ENCODE measurements at places on chromosomes 5 and 9. TPM values are rescaled to one million over a fixed set of nuclear protein-coding genes. Genes with fewer than 3 reads are reported as not detected.
A peak's percentile ranks its signal among the peaks of the same experiment; 100 is the strongest.

DNA sequence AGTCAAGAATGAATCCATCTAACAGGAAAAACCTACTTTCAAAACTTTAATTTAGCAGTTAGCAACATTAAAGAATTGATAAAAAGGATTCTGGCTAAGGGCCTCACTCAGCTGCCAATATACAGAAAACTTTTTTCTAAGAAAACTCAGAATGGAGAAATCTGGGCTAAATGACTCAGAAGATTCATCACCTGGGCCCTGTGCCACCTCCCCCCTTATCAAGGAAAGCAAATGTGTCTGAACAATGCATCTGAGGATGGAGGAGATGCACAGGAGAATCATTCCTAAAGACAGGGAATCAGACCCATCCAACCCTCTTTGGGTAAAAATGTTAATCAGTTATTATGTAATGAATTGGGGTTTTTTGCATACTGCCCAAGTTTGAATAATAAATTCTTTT, 592.0 kb upstream of the DMAC1 start:
- DNase-seq: no peak

Gene DOCK2
- 11.5 TPM for total RNA-seq

DNA sequence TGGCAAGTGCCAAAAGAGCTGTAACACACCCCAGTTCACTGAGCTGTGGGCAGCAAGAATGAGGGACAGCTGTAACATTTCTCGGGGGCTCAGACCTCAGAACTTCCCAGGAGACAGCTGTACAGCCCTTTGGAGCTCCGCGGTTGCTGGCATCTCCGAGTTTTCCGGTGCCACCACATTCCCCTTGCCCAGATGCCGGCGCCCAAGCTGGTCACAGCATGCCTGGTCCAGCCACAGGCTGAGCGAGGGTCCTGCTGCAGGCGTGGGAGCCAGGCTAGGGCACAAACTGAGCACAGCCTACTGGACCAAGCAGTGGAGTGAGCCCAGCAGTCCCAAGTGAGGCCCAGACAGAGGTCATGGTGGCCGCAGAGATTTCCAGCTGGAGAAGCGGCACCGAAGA, 797.7 kb upstream of the EDIL3 start:
- DNase-seq: no peak

DNA sequence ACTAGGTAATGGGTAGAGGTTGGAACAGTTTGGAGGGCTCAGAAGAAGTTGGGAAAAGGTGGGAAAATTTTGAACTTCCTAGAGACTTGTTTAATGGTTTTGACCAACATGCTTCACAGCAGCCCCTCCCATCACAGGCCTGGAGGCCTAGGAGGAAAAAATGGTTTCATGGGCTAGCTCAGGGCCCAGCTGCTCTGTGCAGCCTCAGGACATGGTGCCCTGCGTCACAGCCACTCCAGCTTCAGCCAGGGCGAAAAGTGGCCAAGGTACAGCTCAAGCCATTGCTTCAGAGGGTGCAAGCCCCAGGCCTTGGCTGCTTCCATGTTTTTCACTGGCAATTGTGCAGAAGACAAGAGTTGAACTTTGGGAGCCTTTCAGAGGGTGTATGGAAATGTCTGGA, 453.7 kb downstream of the LRRC70 start:
- no peak for DNase-seq

Gene PCDHGA11
- total RNA-seq: 7.5 TPM

DNA sequence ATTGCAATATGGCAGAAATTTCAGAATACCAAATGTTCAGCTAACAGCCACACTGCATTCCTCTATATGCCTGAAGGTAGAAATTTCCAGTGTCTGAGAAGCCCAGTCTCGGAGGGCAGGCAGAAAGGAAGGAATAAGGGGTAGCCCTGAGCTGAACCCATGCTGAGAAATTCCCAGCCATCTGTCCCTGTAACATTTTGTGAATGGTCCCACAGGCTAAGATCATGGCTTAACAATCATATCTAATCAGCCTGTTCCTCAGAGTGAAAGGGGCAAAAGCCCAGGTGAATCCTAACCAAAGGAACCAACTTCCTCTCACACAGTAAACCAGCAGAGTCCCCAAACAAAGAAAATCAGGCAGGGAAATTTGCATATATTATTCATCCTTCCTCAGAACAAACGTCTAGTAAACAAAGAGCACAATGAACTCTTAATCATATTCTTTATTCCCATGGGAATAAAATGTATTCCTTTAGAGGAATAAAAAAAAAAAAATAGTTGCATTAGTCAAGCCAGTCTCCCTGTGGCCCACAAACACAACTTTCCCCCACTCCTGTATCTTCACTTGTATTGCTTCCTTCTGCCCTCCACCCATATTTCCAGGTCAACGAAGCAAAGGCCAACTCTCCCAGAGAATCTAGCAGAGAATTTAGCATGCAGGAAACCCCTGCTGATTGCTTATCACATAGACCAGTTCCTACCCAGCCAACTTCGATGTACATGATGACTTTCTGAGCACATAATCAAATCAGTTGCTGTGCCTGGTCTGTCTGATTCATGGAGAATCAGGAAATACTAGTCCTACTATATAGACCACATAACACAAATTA, 257.6 kb downstream of the FAM114A2 start:
- no peak for DNase-seq

- no peak for DNase-seq
Measured at GRCh38 chr9:126838895-126839294, 21.5 kb upstream of the ZBTB34 start.

- peak; percentile 83 for DNase-seq
Measured at GRCh38 chr9:76603448-76603895, 144.5 kb downstream of the GCNT1 start.

DNA sequence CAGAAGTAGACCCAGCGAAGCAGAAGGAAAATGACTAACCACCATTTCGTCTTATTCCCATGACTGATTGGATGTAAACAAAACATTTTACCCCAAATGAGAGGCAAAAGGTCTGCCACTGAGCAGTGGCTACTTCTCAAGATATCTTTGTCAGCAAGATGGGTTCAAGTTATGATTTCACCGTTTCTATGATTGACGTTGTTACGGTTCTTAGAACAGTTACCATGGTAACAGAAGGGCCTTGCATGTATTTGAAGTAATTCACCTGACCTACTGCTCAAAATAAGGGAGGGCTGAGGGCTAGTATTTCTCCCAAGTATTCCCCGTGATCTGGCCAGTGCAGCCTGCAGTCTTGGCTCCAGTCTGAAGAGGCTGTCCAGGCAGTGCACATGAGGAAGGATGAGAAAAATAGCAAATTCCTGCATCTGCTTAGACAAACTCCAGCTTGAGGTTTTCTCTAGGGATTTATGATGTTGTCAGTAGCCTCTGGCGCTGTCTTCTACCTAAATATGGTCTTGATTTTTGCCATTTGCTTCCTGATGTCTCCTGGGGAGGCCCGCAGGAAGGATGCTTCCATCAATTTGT, 372.7 kb downstream of the TMEM38B start:
- peak; percentile 16 for DNase-seq

DNA sequence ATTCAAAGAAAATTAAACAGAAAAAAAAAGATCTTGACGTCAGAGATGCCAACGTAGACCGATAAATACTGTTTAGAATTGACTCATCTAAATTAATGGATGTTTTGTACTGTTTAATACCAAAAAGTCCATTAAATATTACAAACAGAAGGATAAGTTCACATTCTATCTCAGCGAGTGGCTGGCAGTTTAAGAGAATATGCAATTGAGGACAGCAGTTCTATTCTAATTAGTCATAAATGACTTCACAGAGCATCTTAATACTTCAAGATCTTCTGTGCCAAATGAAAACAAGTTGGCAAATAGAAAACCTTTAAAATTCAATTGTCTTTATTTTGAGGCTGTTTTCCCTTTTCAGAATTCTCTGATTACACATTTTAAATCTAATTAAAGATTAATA, 326.6 kb upstream of the NREP start:
- no peak for DNase-seq

DNA sequence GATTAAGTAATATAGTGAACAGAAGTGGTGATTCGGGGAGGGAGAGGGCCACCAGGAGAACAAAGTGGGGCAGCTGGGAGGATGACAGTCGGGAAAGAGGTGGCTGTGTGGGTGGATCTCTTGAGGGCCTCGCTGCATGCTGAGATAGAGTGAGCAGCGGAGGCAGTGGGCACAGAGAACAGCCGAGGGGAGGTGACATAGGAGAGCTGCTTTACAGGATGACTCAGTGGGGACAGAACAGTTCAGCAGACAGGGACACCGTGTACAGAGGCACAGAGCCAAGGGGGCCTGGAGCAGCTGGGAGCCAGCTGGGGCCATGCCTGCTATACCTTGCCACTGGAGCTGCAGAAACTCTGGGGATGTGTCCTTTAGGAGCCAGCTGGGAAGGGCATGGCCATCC, 273.9 kb downstream of the GADD45G start:
- peak; percentile 81 for DNase-seq

GRCh38 chr5:139651853-139652787, 4.0 kb downstream of the CXXC5 start:
- DNase-seq: peak; percentile 89

Gene SOHLH1
- total RNA-seq: not detected

GRCh38 chr5:17302106-17302505, 84.7 kb downstream of the BASP1 start:
- no peak for DNase-seq

DNA sequence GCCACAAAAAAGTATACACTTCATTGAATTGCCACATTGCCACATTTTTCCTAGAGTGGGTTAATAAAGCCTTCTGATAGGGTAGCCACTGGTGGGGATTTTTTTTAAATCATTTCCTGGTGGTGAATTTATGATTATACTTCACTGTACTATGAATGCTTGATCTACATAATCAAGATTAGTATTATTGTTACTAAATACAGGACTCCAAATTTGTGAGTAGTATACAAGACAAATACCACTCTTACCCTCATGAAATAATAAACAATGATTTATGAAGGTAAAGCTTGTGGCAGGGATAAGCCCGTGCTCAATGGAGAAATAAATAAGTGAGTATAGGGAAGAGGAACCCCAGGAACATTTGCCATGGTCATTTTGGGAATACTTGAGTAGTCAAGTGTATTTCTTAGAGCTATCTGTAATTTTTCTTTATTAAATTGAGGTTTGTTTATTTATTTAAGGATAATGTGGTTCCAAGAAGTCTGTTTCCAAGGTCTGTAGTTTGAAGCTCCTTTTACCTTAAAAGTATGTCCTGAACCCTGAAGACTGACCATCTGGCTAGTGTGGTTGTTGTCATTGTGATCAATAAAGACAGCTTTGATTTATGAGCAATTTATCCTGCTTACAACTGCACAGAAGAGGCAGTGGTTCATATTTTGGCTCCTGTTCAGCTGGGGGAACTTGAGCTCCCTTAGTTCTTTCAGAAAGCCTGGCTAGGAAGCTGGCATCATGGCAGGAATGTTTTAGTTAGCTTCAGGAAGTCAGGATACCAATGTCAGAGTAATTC, 118.6 kb downstream of the ZSWIM6 start:
- peak; percentile 86 for DNase-seq

Gene C9orf50
- not detected for total RNA-seq

DNA sequence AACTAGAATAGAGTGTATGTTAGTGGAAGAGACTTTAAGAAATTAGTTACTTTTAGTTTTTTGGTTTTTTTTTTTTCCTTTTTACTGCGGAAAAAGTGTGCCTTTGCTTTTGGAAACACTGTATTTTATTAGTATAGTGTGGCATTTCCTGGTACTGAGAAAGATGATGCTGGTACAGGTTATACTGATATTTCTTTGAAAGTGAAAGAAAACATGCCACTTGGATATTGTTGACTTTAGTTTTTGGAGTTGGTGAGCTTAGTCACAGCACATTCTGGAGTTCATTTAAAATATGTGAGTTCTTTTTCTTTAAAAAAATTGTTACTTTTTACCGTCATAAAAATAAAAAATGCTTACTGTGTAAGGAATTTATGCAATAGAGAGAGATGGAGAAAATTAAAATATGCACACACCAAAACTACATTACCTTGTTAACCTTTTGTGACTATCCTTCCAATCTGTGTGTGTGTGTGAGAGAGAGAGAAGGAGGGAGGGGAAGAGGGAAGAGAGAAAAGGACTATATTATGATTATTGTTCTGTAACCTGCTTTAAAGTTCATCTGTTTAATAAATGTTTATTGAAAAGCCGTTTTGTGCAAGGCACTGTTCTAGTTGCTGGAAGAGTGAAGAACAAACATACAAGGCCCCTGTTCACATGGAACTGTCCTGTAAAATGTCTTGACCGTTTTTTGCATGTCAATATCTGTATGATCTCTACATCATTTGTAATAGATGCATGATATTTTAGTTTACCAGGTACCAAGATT, 1.9 kb downstream of the UGCG start:
- DNase-seq: no peak

GRCh38 chr5:98789029-98789428, 15.6 kb downstream of the RGMB start:
- peak; percentile 1 for DNase-seq

DNA sequence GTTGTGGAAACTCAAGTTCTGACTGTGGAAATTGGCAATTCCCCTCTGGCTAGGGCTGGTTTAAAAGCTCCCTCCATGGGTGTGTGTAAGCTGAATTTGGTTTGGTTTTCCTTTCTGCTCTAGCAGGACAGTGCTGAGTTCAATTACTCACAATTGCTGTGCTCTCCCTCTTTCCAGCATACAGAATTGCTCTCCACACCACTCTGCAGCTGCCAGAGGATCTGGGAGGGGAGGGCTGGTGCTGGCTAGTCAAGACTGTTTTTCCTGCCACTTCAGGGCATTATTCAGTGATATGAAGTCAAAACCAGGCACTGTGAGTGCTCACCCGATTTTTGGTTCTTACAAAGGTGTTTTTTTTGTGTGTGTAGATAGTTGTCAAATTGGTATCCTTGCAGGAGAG, 336.9 kb upstream of the SLC24A2 start:
- peak; percentile 55 for DNase-seq

GRCh38 chr9:37432020-37432419, 9.5 kb downstream of the GRHPR start:
- DNase-seq: no peak

GRCh38 chr5:170720179-170720578, 63.3 kb upstream of the GABRP start:
- DNase-seq: no peak

GRCh38 chr5:96687812-96688453, 25.8 kb downstream of the CAST start:
- DNase-seq: peak; percentile 57

Gene C1QTNF3
- 122 TPM for total RNA-seq

- DNase-seq: no peak
Measured at GRCh38 chr9:21589344-21590056, 107.4 kb upstream of the IFNE start.

GRCh38 chr5:32172923-32173266, 1.2 kb downstream of the GOLPH3 start:
- DNase-seq: no peak

Gene RASGRF2
- total RNA-seq: 3.8 TPM
